ENCODE measurements at places on chromosomes 7 and 10.

DNA sequence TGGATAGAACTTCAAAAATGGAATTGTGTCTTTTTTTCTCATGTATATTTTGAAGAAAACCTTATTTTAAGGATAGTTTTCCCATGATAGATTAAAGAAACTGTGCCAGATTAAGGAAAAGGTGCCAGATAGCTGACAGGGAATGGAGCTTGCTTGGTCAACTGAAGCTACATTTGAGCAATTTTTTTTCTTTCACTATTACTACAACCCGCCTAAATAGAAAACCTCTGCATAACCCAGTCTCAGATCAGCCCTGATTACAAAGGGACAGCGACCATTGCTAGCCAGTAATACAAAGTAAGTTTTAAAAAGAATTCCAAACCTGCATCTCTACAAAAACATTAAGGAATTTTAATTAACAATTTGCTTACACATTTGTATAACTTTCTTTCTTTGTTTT lies 1123.4 kb upstream of the LRRTM3 start:
- no peak for DNase-seq

DNA sequence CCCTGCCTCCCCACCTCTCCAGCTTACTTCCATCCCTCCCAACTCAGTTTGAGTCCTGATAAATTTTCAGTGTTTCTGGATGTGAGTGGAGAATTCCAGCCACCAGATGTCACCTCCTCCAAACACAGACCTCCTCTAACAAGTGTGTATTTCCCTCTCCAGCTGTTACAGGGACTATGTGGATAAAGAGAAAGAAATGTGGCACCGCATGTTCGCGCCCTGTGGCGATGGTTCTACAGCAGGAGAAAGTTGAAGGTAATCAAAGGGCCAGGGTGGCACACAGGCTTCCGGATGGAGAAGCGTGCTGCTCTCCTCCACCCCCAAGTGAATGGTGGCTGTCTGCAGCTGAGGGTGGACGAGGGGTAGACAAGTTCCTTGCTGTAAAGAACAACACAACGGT lies 14.7 kb downstream of the FKBP6 start:
- DNase-seq, result no peak

DNA sequence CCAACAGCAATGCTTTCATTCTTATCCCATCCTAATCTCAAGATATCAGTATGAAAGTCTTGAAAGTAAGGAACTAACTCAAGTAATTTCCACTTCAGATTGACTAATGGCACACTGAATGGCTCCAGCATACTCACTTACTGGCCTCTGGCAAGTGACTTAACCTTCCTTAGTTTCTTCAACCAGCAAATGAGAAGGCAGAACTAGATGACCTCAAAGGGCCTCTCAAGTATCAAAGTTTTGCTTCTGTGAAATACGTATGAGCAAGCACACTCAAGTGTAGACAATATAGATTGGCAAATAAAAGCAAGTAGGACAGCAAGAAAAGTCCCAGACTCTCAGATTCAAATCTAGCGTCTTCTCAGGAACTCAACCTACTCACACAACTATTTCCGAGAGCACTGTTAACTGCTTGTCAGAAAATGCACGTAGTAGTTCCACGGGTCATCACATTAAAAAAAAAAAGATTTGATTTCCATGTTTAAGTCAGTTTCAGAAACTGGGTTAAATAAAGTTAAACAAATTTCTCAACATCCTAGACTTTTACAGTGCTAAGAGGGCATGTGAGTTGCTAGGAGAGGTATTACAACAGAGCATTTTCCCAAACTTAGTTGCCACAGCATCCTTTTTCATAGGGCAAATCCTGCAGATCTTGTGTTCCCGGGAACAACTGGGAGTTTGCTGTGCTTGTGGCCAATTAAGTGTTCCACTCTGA lies 276.9 kb upstream of the KLF14 start:
- DNase-seq, result no peak

- no peak for DNase-seq
Measured at GRCh38 chr10:1633783-1634182, 103.5 kb downstream of the ADARB2 start.

- DNase-seq, result no peak
Measured at GRCh38 chr10:22174442-22174841, 43.4 kb downstream of the EBLN1 start.

DNA sequence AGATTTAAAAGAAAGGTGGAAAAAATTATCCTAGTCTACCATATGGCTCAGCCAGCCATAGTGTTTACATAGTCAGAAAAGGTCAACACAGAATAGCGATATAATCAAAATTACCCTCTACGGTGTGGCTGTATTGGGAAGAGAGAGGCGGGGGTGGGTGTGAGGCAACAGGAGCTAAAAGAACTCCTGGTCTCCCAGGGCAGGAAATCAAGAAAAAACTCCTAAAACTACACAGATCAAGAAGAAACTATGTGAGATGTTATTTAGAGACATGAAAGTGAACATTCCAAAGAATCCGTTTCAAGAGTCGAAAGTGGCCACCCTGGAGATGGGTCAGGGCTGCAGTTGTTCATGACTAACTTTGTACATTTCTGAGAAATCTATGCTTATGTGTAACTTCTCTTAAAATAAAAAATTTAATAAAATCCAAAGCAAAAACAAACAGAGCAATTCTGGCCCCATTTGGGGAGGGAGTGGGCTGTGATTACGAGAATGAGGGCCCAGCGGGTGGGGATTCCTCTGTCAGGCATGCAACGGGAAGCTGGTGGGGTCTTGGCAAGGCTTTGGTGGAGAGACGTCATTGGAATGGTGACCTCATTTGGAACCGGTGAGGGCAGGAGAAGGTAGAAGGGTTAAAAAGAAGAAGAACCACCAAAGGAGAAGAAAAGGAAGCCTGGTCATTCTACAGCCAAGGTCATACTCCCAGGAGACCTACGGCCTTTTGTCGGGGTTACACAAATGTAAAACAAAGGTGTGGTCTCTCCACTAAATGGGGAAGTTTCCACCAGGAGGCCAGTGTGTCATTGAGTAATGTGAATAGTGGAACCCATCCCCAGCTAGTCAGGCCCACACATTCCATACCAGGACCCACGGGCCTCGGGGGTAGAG lies 71.2 kb upstream of the DUSP5 start:
- DNase-seq, result no peak

DNA sequence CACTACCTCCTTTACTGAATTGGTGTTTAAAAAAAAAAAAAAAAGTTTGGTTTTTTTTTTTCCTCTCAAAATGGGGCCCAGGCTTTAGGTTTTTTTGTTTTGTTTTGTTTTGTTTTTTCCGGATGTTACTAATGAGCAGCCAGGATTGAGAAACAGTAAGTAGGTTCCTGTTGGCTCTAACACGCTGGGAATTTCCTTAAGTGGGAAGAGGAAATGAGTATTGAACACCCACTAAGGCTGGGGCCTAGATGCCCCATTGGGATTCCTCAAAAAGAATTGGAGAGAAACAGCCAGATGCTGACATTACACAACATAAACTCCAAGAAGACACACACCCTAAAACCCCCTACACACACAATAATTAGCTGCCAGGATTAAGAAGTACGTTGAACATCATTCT lies 102.2 kb upstream of the NANOS1 start:
- DNase-seq, result no peak

DNA sequence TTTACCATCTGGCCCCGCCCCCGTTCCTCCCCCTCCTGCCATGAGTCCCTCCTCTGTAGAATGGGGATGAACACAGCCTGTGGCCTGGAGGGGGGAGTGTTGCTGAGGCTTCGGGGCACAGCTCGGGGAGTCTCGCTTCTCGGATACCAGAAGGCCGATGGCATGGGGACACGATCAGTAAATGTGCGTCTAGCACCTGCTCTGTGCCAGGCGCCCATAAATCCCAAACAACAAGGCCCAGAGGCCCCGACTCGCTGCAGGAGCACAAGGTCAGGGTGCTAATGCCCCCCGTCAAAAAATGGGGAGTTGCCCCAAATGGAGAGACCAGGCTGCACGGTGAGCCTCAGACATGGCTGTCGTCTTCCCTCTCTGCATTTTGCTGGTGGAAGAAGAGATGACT lies 40.7 kb downstream of the JAKMIP3 start:
- DNase-seq, result no peak

- no peak for DNase-seq
Measured at GRCh38 chr10:43960135-43960415, 311.4 kb upstream of the ZNF32 start.

All from stimulated activated CD8-positive, alpha-beta memory T cell treated with anti-CD3 and anti-CD28 coated beads, Interleukin-4, amount 100 ng/mL, for 1 hour (primary cell).